ENCODE measurements at places on chromosomes 6 and 20.

GRCh38 chr6:36374972-36375371, 12.5 kb downstream of the ETV7 start:
- no peak for DNase-seq

GRCh38 chr20:59137532-59137931, 26.1 kb upstream of the ZNF831 start:
- no peak for DNase-seq

DNA sequence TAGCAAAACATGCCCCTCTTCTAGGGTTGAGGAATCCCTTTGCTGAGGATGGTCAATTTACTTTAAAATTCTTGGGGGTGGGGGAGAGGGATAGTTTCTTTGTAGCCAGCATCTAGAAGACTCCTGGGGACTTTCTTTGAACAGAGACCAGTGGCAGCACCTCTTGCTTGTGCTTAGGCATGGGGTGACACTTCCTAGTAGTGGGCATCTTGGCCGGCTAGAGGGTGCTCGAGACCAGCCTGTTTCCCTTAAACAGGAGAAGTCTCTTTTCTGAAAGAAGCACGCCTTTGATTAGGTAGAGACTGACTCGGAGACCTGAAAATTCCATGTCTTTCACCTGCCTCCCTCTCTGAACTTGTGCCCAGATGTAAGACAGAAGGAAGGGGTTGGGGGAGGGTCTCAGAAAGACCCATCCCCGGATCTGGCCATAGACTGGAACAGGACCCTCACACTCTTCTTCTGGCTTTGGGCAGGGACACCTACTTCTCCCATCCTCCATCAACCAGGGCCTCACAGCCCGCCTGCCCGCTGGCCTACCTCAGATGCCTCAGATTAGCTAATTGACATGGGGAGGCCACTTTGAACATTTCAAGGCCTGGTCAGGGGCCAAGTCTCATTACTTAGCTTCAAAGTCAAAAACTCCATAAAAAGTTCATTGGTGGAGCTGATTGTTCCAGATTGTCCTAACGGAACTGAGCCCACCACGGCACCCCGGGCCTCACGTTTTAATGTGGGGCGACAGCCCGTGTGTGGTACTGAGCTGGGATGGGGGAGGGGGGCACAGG, 172.2 kb downstream of the CDC5L start:
- DNase-seq: no peak

- DNase-seq: no peak
Observed at GRCh38 chr6:109139109-109139508, 43.8 kb downstream of the CEP57L1 start.

GRCh38 chr6:159461998-159462397, 231.0 kb downstream of the SOD2 start:
- DNase-seq: no peak

GRCh38 chr20:16758454-16759180, 10.5 kb downstream of the OTOR start:
- DNase-seq: no peak
